Right lung (tissue), 10 donors: ENCODE measurements at places on chromosomes 11 and 22.

DNA sequence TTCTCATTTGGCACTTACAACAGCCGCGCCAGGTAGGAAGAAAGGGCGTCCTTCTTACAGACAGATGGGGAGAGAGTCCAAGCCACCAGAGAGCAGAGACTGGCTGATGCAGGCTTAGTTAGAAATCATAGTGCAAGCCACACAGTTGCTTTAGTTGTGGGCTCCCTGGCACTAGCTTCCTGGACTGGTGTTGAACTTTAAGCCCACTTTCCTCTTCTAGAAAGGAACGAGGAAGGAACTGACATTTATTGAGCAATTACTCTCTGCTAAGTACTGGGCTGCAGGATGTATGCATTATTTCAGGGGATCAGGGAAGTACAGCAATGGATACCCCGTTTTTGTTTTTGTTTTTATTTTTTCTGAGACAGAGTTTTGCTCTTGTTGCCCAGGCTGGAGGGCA lies 3.0 kb downstream of the BACE1 start:
- DNase-seq, result no peak

- no peak for DNase-seq
These were observed 210.1 kb downstream of the NTM start for GRCh38 chr11:131580476-131580875.

DNA sequence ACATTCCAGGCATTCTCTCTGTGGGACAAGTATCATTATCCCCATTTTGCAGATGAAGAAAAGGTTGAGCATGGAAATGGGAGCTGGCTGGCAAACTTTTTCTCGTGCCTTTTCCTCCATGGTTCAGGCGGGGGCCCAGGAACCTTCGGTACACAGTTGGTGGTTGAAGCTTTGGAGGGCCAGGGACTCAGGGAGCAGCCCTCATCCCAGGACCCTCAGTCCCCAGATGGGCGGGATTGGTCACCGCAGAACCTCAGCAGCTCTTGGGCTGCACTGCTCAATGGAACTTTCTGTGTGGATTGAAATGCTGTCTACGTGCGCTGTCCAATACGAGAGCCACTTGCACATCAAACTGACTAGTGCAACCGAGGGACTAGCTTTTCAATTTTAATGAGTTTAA lies 61.2 kb downstream of the TSPAN18 start:
- no peak for DNase-seq

GRCh38 chr11:48064306-48064705 lies 83.9 kb downstream of the PTPRJ start:
- DNase-seq, result no peak

DNA sequence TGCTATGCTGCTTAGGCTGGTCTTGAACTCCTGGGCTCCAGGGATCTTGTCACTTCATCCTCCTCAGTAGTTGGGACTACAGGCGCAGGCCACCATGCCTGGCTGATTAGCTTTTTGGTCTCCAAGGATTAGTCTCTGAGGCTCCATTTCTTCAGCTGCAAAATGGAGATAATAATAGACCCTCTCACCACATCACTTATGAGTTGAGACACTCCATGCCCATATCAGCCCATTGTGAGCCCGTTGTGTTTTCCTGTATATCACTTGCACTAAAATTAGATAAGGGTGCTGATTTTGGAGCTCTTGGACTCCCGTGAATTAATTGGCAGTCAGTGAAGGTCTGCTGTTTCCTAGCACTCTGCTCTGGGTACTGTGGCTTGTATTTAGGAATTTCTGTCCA lies 36.0 kb downstream of the DEPDC5 start:
- no peak for DNase-seq

DNA sequence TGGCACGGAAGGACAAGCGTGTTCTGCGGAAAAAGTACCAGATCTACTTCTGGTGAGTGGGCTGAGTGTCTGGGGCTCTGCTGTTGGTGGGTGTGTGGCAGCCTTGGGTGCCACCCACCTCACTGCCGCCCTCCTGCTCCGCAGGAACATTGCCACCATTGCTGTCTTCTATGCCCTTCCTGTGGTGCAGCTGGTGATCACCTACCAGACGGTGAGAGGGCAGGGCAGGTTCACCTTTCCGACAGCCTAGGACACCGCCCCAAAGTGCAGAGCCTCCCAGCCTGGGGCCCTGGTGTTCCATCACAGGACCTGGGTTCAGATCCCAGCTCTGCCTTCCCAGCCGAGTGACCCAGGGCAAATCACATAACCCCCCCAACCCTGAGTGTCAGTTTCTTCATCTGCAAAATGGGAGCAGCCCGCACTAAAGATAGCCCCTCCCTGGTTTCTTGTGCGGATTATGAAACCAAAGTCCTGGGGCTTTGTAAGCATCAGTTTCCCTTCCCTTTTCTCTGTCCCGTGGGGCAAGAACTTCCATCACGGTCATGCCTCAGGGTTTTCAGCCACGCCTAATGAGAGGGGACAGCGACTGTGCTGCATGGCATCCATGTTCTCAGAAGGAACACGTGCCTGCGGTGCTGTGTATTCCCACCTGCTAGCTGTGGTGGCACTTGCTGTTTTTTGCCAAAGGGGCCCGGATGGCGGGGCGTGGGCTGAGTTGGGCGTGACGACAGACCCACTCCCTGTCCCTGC lies 9.8 kb upstream of the TAGLN start:
- no peak for DNase-seq
